ENCODE measurements at places on chromosomes 16 and 17.

GRCh38 chr17:83018658-83019193 lies 60.7 kb upstream of the METRNL start:
- no peak for DNase-seq

- DNase-seq = no peak
Observed at GRCh38 chr17:46166692-46167249, 26.5 kb downstream of the KANSL1 start.

- no peak for DNase-seq
Observed at GRCh38 chr17:5120036-5120435, 4.2 kb downstream of the USP6 start.

- DNase-seq = no peak
Observed at GRCh38 chr17:74595037-74595750, 3.1 kb upstream of the CD300LD start.

DNA sequence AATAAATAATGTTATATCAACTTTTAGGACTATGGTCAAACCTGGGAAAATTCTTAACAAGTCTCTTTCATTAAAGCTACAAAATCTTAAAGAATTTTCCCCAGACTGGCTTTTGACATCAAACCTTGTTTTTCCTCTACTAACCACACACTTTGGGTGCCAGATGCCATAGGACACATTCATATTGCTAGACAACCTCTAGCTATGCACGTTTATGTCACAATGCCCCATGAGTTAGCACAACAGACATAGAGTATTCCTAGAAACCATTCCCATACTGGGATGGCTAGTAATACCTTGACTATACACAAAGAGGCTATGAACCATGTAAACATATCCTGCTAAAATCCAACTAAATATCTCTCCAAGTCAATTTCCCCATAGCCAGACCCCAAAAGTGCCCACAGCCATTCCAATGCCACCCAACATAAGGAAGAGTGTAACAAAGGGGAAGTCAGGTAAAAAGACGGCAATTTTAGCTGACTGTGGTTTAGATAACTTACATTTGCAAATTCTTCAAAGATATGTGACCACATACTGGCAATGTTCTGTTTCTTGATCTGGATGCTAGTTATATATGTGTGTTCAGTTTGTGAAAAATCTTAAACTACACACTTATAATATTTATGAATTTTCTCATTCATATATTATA lies 23.4 kb downstream of the SMURF2 start:
- no peak for DNase-seq

DNA sequence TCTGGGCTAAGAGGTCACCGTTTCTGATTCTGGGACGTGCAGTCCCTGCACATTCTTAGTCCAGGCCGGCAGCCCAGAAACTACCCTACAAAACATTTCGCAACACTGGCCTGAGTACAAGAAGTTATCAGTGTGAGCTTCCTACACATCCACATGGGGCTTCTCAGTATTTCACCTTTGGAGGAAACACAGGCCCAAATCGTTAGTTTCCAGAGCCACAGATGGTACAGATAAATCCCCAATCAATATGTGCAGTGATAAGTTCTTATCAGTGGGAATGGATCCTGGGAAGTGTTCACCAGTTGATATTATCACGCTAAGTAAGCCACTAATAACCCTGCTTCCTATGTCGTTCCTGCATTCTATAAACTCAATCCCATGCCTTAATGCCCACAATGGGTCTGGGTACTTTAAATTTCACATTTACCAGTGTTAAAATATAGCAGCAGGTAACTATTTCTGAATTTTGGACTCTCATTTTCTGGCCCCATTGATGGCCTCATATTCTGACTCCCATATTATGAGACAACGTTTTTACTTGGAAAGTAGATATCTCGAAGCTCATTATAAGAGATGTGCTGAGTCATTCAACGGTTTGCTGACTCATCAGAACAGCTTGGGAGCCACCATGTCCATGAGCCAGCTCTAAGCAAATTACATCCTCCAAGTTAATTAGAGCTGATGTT lies 370.2 kb upstream of the MAF start:
- DNase-seq = no peak

GRCh38 chr17:42751628-42752027 lies 6.8 kb upstream of the EZH1 start:
- DNase-seq = no peak

DNA sequence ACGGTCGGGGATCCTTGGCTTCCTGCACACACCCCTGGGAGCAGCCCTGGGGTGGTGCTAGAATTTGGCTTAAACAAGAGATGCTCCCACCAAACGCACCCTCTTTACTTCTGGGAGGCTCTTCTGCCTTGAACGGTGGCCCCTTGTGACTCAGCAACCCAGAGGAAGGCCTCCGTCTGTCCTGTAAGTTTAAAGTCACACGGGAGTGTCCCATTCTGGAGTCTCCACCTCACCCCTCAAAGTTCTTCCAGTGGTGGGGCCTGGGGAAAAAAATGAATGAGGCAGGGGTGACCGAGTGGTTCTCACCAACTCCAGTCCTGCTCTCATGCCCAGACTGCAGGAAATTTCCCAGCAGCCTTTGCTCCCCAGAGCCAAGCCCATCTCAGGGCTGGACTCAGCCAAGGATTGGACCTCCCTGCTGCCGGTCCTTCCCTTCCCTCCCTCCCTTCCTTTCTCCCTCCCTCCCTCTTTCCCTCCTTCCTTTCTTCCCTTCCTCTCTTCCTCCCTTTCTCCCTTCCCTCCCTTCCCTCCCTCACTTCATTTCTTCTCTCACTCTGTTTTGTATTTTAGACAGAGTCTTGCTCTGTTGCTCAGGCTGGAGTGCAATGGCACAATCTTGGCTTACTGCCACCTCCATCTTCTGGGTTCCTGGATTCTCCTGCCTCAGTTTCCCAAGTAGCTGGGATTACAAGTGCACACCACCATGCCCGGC lies 11.4 kb downstream of the ITGAD start:
- DNase-seq = no peak

- no peak for DNase-seq
Observed at GRCh38 chr16:57723170-57723569, 12.4 kb upstream of the KATNB1 start.

DNA sequence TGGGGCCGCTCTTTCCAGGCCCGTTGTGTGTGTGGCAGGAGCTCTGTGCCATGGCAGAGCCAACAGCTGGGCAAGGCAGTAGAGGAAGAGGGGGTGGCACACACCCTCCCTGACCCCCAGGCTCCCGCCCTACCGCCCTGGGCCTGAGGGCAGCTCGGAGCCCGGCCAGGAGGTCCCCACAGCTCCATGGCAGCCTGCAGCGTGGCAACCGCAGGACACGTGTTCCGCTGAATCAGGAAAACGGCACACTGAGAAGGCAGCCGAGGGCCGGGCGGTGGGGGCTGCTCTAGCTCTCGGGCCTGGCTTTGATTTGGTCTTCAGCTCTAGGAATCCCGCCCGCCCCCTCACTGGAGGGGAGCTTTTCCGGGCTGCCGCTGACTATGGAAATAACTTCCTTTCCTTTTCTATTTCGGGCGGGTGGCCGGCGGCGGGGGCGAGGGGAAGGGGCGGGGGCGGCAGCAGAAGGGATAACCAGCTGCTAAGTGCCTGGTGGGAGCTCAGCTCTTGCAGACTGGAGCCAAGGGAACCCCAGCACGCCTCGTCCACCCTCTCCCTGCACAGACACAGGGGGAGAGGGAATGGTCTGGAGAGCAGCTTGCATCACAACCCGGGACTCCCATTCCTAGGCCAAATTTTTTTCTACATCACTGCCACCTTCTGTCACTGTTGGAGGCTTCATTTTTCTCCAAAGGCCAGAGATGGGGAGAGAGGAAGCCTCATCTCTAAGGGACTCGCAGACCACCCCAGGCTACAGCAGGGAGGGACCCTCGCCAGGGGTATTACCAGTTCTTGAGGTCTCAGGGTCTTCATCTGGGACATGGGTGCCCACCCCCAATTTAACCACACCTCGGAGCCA lies 24.8 kb upstream of the MRPS23 start:
- no peak for DNase-seq

GRCh38 chr16:52095471-52095870 lies 451.5 kb downstream of the TOX3 start:
- DNase-seq = no peak

DNA sequence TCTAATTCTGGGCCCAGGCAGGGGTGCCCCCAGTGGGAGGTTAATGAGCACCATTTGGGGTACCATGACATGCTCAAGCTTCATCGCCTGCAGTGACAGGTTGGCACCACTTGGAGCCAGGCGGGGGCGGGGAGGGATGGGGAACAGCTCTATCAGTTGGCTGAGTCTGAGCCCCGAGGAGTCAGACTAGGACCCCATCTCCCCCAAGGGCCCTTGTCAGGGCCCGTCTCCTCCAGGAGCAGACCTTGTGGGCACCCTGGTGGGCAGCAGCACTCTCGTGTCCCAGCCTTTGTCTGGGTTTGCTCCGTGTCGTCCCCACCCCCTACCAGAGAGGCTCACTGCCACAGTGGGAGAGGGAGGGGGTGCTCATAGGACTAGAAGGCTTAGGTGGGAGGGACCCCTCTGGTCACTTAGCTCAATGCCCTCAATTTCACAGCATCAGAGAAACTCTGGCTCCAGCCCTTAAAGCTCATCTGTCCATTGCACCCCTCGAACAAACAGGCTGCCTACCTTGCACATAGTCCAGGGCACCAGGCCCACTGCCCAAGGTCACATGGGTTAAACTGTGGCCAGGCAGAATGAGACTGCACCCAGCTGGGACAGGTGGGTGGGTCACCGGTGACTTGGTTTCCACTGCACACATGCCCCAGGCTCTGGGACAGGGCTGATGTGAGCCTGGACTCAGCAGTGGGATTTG lies 4.1 kb downstream of the PPP1R9B start:
- no peak for DNase-seq

- no peak for DNase-seq
Observed at GRCh38 chr16:1311738-1312466, 2.5 kb downstream of the UBE2I start.

GRCh38 chr16:68091380-68092261 lies 6.5 kb downstream of the NFATC3 start:
- DNase-seq = no peak

GRCh38 chr16:66344533-66345145 lies 21.9 kb upstream of the CDH5 start:
- DNase-seq = no peak

- DNase-seq = no peak
Observed at GRCh38 chr17:28578246-28579195, 1.8 kb upstream of the ALDOC start.

DNA sequence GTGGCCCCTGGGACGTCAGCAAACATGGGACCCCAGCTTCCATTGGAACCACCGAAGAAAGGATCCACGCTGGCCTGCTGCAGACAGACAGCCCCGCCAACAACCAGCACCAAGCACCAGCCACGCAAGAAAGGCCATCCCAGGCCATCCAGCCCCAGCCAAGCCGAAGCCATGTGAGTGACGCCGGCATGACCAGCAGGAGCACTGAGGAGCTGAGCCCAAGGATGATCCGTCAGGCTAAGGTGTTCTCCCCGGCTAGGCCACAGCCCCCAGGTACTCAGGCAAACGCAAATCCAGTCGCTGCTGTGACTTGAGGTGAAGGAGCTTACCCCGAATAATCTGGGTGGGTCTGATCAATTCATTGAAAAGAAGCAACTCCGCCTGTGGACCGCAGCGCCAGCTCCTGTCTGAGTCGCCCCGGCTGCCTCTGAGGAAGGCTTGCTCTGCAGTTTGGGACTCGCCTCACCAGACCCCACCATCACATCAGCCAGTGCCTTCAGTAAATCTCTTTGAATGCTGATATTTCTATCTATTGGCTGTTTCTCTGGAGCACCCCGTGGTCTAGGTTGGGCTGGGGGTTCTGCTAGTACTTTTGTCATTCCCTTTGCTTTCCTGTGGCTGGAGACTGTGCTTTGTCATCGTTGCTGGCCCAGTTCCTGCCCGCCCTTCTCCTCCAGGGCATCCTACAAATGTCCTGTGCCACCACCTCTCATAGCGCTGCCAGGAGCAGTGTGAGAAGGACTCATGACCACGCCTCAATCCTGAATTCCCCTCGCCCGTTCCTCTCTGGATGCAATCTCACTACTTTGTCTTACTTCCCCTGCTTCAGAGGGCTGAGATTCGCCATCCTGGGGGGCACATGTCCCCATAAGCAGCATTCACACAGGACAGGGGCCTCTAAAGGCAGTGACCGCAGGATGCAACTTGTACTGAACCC lies 8.1 kb upstream of the CBX2 start:
- no peak for DNase-seq

- no peak for DNase-seq
Observed at GRCh38 chr16:12341423-12341822, 364.9 kb downstream of the SNX29 start.

DNA sequence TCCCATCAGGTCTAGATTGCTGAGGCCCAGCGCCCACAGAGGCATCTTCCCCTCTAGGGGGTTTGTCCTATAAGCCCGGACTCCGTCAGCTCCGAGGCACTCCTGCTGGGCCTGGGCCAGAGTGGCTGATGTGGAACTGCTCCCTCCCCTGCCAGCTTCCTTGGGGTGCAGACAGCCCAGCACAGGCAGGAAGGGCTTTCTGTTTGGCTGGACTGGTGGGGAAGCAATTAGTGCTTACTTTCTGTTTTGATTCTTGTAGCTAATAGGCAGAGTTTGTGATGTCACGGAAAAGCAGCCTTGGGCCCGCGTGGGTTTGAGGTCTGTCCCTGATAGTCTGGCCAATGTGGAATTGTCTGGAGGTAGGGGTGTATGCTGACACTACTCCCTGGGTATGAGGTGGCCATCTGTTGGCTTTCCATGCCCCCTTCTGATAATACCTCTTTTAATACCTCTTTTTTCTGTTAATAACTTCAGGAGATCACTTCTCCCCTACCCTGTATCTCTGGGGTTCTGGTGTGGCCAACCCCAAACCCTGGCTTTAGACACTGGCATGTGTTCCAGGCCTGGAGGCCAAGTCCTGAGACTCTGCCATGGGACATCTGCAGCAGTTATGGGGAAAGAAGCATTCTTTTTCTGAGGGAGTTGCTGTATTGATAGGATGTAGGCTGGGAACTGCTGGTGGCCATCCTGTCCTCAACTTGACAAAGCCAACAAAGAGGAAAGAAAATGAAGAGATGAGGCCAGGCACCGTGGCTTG lies 190.9 kb downstream of the RAB11FIP4 start:
- DNase-seq = no peak

- no peak for DNase-seq
Observed at GRCh38 chr17:57568340-57568739, 176.8 kb downstream of the CCDC182 start.

- DNase-seq = no peak
Observed at GRCh38 chr17:34579979-34580684, 750 bp downstream of the TMEM132E start.
